ENCODE measurements at places on chromosomes 7 and 10.

GRCh38 chr10:31851216-31851615 is 77.4 kb downstream of the ARHGAP12 start:
- no peak for DNase-seq

DNA sequence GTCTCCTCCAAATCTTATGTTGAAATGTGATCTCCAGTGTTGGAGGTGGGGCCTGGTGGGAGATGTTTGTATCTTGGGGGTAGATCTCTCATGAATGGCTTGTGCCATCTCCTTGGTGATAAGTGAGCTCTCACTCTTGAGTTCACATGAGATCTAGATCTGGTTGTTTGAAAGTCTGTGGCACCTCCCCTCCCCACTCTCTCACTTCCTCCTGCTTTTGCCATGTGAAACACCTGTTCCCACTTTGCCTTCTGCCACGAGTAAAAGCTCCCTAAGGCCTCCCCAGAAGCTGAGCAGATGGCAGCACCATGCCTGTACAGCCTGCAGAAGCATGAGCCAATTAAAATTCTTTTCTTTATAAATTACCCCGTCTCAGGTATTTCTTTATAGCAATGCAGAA is 23.5 kb downstream of the TMEM229A start:
- DNase-seq: no peak

- DNase-seq: no peak
Measured at GRCh38 chr10:102267748-102268147, 22.4 kb downstream of the GBF1 start.

DNA sequence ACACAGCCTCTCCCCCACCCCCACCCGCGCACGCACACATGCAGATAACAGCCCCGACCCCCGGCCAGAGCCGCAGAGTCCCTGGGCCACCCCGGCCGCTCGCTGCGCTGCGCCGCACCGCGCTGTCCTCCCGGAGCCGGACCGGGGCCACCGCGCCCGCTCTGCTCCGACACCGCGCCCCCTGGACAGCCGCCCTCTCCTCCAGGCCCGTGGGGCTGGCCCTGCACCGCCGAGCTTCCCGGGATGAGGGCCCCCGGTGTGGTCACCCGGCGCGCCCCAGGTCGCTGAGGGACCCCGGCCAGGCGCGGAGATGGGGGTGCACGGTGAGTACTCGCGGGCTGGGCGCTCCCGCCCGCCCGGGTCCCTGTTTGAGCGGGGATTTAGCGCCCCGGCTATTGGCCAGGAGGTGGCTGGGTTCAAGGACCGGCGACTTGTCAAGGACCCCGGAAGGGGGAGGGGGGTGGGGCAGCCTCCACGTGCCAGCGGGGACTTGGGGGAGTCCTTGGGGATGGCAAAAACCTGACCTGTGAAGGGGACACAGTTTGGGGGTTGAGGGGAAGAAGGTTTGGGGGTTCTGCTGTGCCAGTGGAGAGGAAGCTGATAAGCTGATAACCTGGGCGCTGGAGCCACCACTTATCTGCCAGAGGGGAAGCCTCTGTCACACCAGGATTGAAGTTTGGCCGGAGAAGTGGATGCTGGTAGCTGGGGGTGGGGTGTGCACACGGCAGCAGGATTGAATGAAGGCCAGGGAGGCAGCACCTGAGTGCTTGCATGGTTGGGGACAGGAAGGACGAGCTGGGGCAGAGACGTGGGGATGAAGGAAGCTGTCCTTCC is 620 bp downstream of the EPO start:
- DNase-seq: peak; percentile 59
